WERI-Rb-1 (cell line): ENCODE measurements at places on chromosomes 1 and 21.

GRCh38 chr1:207862241-207862787 lies 48.6 kb downstream of the CD34 start:
- no peak for DNase-seq

- DNase-seq = no peak
Observed at GRCh38 chr21:42864286-42864685, 15.1 kb downstream of the WDR4 start.

DNA sequence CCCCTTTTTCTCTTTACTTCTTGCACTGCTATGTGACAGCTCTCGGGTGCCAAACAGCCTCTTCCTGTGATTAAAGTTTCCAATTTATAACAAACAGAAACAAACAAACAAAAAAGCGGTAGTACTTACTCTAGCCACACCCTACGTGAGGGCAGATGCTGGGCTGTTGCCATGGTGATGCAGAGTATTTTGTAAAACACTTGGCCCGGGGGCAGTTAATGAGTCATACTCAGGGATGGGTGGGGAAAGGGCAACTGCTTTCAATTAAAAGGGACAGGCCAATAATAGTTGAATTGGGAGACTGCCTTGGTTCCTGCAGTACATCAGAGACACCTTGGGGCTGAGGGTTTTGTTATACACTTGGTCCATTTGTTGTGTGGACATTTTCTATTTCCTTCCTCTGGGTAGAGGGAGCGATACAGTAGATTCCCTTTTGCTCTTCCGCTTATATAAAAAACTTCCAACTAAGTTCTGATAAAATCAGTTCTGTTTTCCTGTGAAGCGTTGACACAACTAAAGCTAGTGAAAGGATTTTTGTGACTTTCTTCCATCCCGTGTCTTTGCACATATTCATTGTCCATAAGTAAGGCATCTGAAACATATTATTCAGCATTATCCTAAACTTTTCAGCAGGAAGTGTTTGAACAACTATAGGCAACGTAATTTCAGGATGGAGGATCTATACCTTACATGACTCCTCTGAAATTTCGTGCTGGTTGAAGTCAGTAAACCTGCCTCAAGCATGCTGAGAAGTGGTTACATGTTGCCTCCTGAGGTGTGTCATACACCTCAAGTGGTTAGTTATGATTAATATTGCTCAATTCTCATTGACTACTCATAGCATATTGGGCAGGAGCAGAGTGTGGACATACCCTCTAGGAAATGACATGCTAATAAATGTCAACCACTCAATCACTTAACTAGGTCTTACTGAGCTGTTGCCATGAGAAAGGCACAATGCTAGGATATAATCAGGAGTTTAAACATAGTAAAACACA lies 36.7 kb upstream of the THEM4 start:
- no peak for DNase-seq

DNA sequence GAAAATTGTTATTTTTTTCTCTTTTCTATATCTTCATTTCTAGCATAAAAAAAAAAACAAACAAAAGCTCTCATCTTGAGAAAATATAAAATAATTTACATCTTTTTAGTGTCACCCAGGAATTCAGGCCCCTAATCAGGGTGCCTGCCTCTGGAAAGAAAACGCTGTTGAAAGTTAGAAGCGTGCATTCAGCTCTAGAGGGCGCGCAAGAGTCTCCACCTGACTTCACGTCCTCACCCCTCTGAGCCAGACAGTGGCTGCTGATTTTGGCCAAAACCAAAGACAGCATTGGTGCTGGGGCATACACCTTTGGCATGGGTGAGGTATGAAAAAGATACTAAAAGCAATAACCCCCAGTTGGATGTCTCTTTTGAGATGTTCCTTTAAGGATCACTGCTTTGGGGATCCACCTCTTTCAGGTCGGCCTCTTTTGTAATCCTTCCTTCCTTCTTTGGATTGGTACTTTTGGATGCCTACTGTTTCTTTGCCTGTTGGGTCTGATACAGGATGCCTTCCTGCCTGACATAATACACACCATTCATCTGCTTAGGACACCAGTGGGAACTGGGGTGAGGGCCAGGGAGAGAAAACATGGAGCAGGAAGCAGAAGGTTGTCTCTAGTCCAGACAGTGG lies 77.6 kb upstream of the CHRM3 start:
- peak; percentile 39 for DNase-seq

- no peak for DNase-seq
Observed at GRCh38 chr1:204293605-204294337, 66.0 kb downstream of the PLEKHA6 start.
